H9 (cell line): ENCODE measurements at places on chromosomes 13 and 19. TPM values are rescaled to one million over a fixed set of nuclear protein-coding genes. Genes with fewer than 3 reads are reported as not detected.

- no peak for DNase-seq
These were observed 19.6 kb upstream of the NFIC start for GRCh38 chr19:3346677-3347353.

DNA sequence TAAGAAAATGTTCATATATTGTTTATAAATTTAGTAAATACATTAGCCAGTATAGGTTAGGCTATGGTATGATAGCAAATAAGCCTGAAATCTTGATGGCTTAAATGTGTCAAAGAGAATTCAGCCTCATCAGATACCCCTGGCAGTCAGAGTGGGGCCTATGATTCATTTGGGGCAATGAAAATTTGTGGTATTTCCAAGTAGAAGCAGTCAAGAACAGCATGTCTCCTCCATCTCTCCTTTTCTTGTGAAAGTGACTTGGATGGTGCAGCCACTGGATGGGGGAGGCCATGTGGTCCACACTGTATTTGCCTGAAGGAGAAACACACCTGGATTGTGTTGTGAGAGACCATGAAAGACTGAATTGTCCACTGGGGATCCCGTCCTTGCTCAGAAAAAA is 82.7 kb downstream of the DLEU7 start:
- no peak for DNase-seq

DNA sequence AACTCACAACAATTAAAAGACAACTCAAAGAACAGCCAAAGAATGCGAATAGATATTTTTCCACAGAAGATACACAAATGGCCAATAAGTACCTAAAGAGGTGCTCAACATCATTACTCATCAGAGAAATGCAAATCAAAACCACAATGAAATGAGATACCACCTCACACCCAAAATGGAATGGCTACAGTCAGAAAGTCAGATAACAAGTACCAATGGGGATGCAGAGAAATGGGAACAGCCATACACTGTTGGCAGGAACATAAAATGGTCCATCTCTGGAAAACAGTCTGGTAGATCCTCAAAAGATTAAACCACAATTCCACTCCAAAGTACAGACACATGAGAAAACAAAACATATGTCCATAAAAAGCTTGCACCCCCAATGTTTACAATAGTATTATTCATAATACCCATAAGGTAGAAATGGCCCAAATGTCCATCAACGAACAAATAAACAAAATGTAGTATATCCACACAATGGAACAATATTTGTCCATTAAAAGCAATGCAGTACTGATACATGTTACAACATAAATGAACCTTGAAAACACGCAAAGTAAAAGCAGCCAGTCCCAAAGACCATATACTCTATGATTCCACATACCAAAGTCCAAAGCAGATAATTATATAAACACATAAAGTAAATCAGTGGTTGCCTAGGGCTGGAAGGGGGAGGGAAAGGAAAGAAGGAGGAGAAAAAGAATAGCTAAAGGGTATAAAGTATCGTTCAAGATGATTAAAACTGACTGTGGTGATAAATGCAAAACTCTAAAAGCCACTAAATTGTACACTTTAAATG is 19.6 kb downstream of the USP12 start:
- DNase-seq, result no peak

GRCh38 chr13:59391696-59392095 is 772.0 kb downstream of the DIAPH3 start:
- peak; percentile 52 for DNase-seq

- no peak for DNase-seq
These were observed 2.9 kb downstream of the DAZAP1 start for GRCh38 chr19:1410136-1410786.

DNA sequence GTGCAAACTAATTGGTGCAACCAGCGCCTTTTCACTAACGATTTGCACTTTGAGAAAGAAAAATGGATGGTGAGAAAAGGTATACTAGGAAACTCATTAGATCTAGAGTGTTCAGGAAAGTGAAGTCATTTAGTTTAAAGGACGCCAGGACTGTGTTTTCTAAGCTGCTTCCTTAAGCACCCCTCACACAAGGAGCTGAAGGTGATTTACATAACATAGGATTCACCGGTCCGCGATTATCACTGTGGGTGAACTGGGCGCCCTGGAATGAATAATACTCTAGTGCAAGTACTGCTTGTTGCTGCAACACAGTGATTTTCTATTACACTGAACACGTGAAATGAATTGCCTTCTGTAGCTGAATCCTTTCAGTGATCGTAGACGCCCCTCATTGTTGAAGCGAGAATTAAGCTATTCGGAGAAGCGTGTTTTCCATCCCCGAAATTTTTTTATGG is 2.6 kb upstream of the MAB21L1 start:
- peak; percentile 45 for DNase-seq

DNA sequence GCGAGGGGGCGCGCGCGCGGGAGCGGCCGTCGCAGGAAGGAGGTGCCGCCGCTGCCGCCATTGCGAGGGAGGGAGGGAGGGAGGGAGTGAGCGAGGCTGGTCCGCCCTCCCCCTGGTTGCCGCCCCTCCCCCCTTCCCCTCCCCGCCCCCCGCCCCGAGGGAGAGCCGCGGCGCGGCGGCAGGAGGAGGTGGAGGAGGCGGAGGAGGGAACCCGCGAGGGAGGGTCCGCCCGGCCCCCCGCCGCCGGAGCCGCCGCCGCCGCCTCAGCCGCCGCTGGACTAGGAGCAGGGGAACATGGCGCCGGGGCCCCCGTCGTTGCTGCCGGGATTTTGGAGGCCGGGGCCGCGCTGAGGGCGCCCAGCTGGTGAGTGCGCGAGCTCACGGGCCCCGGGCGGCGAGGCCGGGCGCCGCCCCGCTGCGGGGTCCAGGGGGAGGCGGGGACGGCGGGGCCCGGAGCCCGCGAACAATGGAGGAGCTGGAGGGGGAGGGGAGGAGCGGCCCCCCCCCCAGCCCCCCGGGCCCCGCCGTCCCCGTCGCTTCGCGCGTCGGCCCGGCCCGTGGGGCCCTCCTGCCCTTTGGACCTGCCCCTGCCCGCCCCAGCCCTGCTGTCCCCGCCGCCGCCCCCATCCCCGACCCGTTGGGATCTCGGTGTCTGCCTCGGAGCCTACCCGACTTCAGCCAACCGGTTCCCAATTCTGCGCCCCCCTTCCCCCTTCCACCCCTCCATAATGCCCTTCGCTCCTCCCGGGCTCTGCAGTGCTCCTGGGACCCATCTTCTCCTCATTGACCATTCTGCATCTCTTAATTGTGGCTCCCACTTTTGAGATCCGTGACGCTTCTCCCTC is at the start of gene ARHGAP35:
Gene ARHGAP35, plus strand, starts transcription at position 152 of the 845 bp plus-strand sequence. CDS start 57,679 bp downstream, outside the sequence.
- DNase-seq, result peak; percentile 82

OR7A5 gene
- not detected in 2 replicates for total RNA-seq

ZNF578 gene
- total RNA-seq, result 5.1 and 5.3 TPM in 2 replicates

ZNF235 gene
- total RNA-seq, result 5.4 and 6.6 TPM in 2 replicates

CEACAM4 gene
- total RNA-seq, result not detected in 2 replicates
